ENCODE measurements at places on chromosomes 6 and 20. TPM values are rescaled to one million over a fixed set of nuclear protein-coding genes. Genes with fewer than 3 reads are reported as not detected.

The CAP2 gene
- total RNA-seq, result 21.3 TPM

The BIRC7 gene
- 7.7 TPM for total RNA-seq

The RAET1G gene
- total RNA-seq, result not detected

The ZBTB46 gene
- 1.6 TPM for total RNA-seq

The PRSS16 gene
- 5.2 TPM for total RNA-seq

The HCK gene
- total RNA-seq, result not detected

The EFCAB8 gene
- not detected for total RNA-seq

The TP53RK gene
- total RNA-seq, result 56.6 TPM

The HUS1B gene
- 0.56 TPM for total RNA-seq

GRCh38 chr20:6685181-6685582, 82.3 kb upstream of the BMP2 start:
- DNase-seq, result peak; percentile 20

GRCh38 chr20:41047975-41048305, 19.3 kb downstream of the TOP1 start:
- peak; percentile 42 for DNase-seq

DNA sequence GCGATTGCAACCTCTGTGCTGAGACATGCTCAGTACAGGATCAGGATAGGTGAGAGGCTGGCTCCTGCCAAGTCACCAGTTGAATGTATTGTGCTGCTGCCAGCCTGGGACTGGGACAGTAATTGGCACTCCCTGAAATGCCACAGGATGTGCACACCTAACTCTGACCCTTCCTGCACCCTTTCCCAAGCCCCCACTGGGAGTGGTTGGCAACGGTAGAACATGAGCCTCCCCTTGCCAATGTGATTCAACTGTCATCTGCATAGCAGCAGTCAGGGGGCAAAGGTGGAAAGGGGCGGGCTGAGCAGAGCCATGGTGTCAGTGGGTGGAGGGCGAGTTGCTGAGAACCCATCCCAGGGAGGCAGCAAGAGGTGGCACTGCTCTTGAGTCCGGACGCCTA, 15.4 kb downstream of the SPINT3 start:
- no peak for DNase-seq

DNA sequence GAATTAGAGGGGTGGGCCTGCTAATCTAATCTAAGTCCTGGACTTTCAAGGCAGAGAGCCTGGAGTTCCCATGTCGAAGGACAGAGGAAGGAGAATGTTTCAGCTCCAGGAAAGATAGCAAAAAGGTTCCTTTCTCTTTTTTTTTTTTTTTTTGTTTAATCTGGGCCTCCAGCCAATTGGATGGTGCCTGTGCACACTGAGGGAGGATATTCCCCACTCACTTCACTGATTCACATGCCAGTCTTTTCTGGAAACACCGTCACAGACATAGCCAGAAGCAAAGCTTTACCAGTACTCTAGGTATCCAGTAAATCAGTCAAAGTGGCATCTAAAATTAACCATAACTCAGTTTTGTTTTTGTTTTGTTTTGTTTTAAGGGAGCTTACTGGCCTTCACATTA, 721.1 kb downstream of the TENT5A start:
- DNase-seq, result no peak

- DNase-seq, result no peak
Observed at GRCh38 chr6:41074692-41075436, 2.1 kb downstream of the NFYA start.

DNA sequence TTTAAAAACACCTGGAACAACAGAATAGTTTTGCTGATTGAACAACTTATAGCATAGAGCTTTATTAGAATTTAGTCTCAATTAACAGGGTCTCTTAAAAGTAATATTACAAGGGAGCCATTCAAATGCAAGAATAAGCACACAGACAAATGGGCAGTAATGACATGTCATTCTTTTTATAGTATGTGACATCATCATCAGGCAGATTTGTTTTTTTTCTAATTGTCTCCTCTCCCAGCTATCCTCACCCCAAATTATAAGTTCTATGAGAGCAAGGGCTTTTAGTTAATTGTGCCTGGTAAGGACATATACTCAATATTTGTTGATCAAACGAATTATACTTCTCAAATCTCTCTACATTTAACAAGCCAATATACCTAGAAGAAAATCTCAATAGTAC, 11.0 kb downstream of the PGM3 start:
- no peak for DNase-seq

GRCh38 chr6:73690056-73690455, 5.9 kb upstream of the CD109 start:
- no peak for DNase-seq

GRCh38 chr6:163095401-163095800, 319.1 kb upstream of the QKI start:
- DNase-seq, result no peak

- peak; percentile 96 for DNase-seq
Observed at GRCh38 chr6:92231171-92231701, 1188.1 kb downstream of the EPHA7 start.

- no peak for DNase-seq
Observed at GRCh38 chr20:15576411-15576810, 996.8 kb downstream of the KIF16B start.

GRCh38 chr6:47525330-47526057, 47.9 kb downstream of the CD2AP start:
- DNase-seq, result no peak

- DNase-seq, result no peak
Observed at GRCh38 chr20:45338121-45339030, 9.8 kb downstream of the SDC4 start.

- DNase-seq, result no peak
Observed at GRCh38 chr20:45873409-45874103, 7.5 kb upstream of the ZSWIM1 start.

DNA sequence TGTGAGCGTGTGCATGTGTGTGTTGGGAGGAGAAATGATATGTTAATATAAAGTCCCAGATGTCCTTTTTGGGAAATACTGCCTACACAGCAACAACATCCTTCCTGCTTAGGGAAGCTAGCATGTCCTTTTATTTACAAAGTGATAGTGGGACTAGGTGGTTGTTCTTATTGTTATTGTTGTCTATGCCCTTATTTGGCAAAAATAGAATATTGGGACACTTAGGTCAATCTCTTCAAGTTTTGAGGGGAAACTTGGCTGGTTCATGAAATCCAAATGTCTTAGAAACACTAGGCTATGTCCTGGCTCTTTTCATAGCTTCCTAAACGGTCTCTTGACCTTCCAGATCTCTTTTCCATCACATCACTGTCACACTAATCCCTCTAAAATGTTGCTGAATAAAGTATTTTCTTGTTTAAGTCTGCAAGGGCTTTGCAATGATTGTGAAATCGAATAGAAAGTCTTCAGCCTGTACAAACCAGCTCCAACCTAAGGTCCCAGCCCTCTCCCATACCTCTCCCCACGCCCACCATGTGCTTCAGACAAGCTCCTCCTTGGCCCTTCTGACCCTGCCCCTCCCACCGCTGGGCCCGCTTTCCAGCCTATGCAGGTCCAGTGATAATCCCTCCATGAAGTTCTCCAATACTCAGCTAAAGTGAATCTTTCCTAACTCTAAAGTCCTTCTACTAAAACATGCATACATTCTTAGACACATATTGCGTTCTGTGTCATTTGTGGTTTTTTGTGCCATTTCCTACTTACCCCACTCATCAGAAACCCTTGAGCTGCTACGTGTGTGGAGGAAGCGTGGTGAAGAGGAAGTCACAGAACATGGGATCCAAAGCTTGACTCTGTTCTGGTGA, 205.1 kb downstream of the LY86 start:
- DNase-seq, result no peak

GRCh38 chr6:93238632-93239031, 180.7 kb downstream of the EPHA7 start:
- DNase-seq, result no peak

DNA sequence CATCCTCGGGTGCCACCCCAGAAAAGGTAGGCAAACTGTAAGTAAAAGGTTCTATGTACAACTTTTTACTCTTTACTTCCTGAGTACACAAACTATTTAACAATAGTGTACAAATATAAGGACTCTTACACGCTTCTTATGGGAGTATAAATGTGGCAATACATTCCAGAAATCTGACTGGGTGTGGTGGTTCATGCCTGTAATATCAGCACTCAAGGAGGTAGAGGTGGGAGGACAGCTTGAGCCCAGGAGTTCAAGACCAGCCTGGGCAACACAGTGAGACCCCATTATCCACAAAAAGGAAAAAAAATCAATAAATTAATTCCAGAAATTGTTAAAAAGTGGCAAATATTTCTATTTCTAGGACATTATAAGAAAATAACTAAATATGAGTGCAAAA, 48.9 kb downstream of the PIGU start:
- no peak for DNase-seq

DNA sequence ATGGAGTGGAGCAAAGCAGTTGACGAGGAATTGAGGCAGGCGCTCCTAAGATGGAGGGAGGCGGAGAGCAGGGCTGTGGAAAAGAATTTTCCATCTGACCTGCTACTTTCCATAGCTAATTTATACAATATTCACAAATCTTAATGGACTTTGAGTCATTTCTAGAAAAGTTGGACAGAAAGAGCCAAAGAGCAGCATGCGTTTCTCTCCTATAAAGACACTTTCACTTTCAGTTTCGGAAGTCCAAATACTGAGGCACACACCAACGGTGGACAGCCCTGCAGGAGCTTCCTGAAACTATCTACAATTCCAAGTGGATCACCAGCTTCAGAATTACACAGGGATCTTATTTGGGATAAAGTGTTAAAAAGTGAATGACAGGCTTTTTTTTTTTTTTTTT, 43.5 kb downstream of the PANK2 start:
- no peak for DNase-seq

DNA sequence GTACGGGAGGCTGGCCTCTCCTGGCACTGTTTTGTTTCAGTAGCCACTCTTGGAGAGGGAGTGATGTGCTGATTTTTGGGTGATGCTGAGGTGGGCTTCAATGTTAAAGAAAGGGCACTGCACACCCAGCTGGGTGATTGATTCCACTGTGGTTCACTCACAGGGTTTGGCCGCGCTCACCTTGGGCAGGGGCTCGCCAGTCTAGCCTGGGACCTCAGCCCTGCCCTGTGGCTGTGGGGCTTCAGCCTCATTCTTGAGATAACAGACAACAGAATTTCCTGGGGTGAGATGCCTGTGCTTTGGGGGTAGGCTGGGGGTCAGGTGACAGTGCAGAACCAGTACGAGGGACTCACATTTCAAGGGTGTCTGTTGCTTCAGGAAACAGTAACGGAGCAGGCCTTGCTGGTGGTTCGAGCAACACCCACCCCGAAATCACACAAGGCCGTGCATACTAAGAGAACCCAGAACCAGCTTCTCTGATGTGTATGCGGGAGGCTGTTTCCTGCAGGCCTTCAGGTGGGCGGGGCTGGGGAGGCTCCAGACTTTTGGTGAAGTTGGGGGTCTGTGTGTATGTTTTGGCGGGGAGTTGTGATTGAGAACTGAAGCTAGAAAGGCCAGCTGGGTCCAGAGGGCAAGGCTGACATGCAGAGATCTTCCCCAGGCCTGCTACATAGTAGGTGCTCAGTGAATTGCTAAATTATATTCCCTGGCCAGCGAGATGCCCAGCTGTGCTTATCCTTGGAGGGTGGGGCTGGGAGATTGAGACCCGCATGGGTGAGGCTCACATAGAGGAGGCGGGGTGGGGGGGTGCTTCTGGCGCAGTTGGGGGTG, 154.2 kb upstream of the RNF24 start:
- no peak for DNase-seq

DNA sequence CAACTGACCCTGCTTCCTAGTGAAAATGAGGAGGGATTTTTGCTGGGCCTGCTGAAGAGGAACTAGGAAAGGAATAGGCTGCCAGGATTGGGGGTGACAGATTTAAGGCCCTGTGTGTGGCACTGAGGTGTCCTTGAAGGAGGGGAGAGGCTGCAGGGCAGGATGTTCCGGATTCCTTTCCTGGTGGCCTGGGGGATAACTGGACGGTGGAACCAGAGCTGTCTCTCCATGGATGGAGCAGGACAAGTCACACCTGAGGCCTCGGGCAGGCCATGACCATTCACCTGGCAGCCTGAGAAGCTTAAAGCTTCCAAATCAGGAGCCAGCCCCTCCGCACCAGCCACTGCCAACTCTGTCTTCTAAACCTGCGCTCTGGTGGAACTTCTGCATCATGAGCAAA, 56.0 kb upstream of the SLC22A23 start:
- no peak for DNase-seq

GRCh38 chr6:70666706-70667105, 977 bp upstream of the SMAP1 start:
- no peak for DNase-seq

- DNase-seq, result no peak
Observed at GRCh38 chr6:67875877-67876383, 759.2 kb upstream of the ADGRB3 start.

DNA sequence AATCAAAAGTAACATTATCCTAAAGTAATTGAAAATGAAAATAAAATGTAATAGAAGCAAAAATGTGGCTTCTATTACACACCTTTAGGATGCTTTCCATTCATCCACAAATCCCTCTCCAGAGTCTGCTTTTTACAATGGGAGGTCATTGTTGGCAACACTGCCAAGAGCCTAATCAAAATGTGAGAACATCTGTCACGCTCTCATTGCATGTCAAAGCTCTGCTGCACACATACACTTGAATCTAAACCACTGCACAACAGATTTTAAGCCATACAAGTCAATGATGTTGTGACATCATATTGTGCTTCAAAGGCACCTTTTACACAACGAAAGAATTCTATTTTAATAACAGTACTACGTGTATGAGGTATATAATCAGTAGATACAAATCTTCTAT, 82.1 kb downstream of the PREP start:
- no peak for DNase-seq

- DNase-seq, result no peak
Observed at GRCh38 chr6:56043076-56043475, 167.7 kb upstream of the BMP5 start.

DNA sequence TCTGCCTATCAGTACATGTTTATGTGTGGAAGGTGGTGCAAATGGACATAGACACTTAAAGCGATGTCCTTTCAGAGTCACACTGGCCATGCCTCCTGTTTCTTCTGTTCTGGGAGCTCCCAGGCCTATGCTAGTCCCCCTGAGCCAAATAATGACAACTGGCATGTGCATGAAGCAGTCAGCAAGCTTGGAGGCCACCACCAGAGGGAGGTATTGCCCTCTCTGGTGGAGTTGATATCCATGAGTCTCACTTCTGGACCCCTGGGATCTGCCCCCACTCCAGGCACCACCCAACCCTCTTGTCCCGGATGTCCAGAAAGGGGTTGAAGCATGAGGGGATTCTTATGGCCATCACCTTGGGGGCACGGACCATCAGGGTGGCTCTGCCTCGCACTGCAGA, 172.2 kb downstream of the AIG1 start:
- peak; percentile 74 for DNase-seq

DNA sequence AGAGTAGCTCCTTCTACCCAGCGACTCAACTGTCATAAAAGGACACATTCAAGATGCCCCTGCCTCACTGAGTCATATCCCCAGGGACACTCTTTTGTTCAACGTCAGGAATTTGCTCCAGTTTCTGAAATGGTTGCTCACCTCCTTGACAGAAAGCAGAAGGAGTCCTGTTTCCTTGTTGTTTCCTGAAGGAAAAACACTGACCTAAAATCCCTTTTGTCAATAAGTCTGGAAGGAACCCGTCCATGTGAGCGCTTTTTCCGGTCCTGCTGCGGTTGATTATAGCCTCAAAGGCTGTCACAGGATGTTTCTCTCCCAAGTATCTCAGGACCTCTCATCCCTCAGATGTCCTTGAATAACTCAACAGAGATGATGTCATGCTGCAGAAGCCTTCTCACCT, 113.6 kb upstream of the PLEKHG1 start:
- peak; percentile 20 for DNase-seq

- no peak for DNase-seq
Observed at GRCh38 chr6:28251661-28252008, 434 bp downstream of the ZKSCAN4 start.

- DNase-seq, result no peak
Observed at GRCh38 chr6:1287103-1287591, 24.8 kb upstream of the FOXQ1 start.
